ENCODE measurements at places on chromosomes 12 and 14. TPM values are rescaled to one million over a fixed set of nuclear protein-coding genes. Genes with fewer than 3 reads are reported as not detected.

TSPAN19 gene
- not detected for total RNA-seq

SOAT2 gene
- 0.12 TPM for total RNA-seq

EGLN3 gene
- total RNA-seq = 8.8 TPM

PTPRB gene
- 0.60 TPM for total RNA-seq

NOVA1 gene
- total RNA-seq = 1.6 TPM

VRK1 gene
- total RNA-seq = 9.7 TPM

FLVCR2 gene
- total RNA-seq = 2.2 TPM

TAS2R19 gene
- total RNA-seq = 0.17 TPM

DPY19L2 gene
- total RNA-seq = not detected

KRT86 gene
- total RNA-seq = not detected

ACOT4 gene
- total RNA-seq = 0.09 TPM

TIMM9 gene
- 60.8 TPM for total RNA-seq

Measured in pericardium fibroblast (primary cell).